LHCN-M2 (cell line): ENCODE measurements at places on chromosomes 7 and 10.

DNA sequence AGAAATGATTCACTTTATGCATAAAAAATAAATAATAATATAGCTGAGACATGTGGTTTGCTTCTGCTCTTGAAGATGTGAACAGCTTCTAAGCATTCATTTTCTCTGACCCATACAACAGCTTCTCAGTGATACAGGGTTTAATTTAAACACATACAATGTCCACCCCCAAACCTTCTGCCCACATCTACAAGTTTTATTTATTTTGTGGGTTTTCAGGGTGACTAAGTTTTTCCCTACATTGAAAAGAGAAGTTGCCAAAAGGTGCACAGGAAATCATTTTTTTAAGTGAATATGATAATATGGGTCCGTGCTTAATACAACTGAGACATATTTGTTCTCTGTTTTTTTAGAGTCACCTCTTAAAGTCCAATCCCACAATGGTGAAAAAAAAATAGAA is 17.2 kb downstream of the INHBA start:
- DNase-seq = peak; percentile 78

DNA sequence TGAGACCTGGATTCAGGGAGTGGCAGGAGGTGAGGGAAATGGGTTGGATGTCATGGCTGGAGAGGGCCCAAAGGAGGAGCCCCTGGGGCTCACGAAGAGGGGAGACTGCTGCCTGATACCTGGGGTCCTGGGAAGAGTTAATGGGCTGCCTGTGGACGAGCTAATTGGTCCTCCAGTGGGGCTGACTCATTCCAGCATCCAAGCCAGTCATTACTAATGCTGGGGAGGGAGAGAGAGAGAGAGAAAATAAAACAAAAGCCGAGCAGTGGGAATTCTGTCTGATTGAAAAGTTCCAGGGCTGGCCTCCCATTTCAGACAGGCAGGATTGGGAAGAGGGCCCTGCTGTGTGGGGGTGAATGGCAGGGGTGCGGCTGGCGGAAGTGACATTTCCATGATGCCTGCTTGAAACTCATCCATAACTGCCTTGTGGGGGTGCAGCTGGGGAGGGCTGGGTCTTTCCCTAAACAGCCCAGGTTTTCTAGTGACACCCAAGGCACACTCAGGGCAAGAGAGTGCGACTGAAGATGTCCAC is 297.8 kb downstream of the RPS24 start:
- DNase-seq = peak; percentile 68

DNA sequence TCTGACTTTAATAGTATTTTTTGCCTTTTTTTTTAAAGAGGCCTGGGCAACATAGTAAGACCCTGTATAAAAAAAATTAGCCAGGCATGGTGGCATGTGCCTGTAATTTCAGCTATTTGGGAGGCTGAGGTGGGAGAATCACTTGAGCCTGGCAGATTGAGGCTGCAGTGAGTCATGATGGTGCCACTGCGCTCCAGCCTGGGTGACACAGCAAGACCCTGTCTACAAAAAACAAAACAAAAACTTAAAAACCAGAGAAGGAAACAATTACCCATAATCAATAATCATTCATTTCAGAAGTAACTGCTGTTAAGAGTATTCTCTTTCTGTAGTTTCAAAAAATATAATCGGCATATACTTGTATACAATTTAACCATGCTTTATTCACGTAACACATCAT is 28.0 kb downstream of the VPS26A start:
- no peak for DNase-seq

DNA sequence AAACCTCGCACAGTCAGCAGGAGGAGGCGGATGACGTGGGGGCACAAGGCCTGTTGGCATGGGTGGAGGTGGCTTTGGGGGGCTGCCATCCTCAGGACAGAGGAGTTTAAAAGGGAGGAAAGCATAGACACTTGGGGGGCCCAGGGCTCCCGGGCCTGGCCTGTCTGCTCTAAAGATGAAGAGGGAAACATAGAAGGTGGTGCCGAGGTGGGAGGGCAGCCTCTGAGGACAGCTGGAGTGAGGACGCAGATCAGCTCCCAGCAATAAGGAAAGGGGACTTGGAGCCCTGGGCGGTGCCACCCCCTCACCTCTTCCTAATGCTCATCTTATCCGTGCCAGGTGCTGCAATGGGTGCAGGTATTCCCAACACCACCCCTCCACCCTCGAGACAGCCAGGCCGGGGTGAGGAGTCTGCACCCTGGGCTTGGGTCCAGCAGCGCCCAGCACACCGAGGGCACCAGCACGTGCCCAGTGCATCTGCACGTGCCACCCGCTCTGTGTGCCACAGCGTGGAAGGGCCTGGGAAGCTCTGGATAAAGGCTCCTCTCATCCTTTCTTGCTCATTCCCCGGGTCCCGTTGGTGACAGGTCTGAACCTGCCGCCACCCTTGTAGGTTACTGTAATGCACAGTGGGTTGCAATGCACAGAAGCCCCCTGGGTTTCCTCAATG is 566.0 kb upstream of the FOXK1 start:
- DNase-seq = no peak

GRCh38 chr7:127404286-127405072 is 12.0 kb upstream of the ZNF800 start:
- DNase-seq = no peak

- no peak for DNase-seq
These were observed 38.2 kb upstream of the MBL2 start for GRCh38 chr10:52810761-52811160.

- no peak for DNase-seq
These were observed 25.5 kb upstream of the EBLN1 start for GRCh38 chr10:22243321-22243720.

GRCh38 chr7:142866361-142867096 is 11.7 kb downstream of the EPHB6 start:
- DNase-seq = peak; percentile 9

DNA sequence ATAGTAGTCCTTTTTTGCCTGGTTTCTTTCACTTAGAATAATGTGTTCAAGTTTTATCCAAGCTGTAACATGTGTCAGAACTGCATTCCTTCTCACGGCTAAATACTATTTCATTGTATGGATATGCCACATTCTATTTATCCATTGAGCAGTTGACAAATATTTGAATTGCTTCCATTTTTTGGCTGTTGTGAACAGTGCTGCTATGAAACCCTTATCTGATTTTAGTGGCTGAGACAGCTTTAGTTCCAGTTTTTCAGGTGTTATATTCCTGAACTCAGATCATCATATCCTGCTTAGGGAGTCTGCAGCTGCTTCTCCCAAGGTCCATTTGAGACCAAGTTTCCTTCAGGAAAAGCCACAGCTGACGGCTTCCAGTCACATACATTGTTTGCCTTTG is 339.2 kb downstream of the GRID1 start:
- DNase-seq = no peak

GRCh38 chr10:127942811-127943210 is 35.9 kb downstream of the PTPRE start:
- no peak for DNase-seq
